ENCODE measurements at places on chromosomes 7 and 10.

DNA sequence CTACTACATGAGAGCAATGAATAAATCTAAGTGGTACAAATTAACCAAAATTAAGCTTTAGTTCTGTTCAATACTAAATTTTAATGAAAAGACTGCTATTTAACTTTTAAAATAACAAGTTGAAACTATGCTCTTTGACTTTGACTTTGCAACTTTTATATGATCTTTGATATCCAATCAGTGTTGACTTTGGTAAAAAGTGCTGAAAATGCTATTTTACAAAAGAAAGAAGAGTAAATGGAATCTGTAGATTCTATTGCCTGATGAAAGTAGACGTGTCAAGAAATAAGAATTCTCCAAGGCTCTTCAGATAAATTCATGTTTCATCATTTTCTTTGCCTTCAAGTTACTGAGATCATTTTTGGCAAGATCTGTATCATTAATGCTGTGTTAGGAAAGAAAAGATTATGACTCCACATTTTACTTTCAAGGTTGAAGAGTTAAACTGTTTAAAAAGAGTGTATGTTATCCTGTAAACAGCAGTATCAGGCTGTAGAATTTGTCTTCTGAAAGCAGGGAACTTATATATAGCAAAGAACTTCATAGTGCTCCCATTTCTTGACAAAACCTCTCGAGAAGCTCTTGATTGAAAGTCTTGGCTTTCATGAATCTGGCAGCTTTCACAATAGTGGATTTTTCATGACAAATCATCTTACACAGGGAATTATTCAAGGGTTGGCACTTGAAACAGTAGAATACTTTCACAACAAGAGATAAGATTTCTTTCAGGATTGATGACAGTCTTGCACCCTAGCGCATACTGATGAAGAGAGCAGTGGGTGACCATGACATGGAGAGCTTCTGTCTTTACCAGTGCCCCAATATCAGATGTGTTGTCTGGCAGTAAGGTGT, 72.1 kb downstream of the PTEN start:
- peak; percentile 41 for DNase-seq

- DNase-seq: no peak
These were observed 58.3 kb downstream of the CYP26A1 start for GRCh38 chr10:93131986-93132385.

DNA sequence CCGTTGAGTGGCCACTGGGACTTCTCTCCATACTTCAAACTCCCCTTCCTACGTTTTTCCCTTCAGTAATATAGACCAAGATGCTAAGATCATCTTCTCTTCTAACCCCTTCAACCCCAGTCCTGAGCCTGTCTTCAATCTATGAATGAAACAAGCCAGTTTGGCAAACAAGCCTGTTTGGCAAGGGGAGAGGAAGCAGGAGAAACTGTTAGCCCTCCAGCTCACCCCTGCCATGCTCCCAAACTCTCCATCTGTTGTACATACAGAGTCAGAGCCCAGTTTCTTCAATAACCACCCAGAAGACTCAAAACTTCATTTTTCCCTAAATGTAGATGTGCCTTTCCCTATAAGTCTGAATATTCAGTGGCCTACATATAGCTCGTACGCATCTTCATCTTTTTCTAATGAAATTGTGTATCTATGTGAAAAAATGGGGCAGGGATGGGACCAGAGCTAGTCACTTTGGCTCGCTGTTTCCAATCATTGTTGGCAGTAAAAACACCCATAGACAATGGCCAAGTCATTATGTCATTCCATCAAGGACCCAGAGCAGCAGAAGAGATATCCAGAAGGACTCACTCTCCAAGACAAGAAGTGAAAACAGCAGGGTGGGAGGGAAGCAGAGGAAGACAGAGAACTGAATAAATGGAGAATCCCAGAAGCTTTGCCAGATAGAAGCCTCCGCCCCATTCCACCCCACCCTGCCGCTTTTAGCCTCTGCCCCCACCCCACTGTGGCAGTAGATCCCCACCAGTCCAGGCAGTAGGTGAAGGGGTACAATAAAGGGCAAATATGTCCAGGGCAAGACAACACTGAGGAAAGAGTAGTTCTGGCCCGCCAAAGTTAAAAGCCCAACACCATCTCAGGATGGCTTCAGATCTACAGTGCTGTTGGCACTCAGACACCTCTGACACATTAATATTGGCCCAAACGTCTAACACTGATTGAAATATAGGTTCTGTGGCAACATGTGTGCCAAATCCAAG, 87.3 kb downstream of the DOCK4 start:
- no peak for DNase-seq

DNA sequence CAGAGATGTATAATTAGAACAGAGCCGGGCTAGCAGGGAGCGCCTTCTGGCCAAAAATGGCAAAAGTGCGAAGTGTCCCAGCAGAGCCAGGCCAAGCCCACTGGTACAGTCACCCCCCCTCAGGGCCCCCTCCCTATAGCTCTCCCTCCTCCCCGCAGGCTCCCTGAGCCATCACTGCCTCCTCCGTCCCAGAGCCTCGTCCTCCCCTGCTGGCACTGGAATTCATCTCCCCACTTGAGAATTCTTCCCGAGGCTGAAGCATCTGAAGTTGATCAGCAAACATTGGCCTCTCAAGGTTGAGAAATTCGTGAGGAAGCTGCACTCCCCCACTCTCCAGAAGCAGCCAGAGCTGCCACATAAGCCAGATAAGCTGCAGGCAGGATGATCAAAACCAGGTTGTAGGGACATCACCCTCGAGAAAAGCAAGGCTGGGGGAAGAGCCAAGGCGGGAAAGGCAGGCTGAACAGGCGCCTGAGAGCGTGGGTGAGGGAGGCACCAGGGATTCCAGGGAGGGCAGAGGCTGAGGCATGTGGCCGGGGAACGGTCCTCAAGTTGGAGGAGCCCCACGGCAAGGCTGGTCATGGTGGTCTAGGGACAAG, 23.4 kb downstream of the CAMK2G start:
- peak; percentile 67 for DNase-seq

DNA sequence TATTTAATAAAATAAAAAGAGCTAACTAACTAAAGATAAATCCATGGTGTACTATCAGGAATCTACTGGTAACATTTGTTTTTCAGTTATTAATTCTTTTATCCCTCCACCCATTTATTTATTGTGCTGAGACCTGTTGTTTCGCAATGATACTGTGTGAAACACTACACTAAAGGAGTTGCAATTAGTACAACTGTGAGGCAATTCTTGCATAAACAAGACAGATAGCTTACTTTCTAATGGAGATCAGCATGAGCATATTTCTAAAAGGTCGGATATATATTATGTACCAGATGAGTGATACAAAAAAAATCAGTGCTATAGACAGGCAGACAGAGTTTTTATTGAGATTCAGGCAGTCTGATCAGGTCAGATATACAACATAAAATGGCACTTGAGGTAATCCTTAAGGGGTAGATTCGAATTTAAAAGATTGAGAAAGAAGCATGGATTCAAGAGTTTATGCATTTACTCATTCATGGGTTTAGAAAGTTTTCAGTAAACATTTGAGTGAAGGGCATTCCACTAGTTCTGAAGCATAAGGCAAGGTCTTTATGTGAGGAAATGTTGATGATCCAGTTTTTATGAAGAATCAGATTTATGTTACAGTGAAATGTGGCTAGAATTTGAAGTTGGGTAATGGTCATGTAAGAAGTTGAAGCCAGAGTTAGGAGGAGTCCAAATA, 147.6 kb downstream of the POLR1F start:
- peak; percentile 42 for DNase-seq

DNA sequence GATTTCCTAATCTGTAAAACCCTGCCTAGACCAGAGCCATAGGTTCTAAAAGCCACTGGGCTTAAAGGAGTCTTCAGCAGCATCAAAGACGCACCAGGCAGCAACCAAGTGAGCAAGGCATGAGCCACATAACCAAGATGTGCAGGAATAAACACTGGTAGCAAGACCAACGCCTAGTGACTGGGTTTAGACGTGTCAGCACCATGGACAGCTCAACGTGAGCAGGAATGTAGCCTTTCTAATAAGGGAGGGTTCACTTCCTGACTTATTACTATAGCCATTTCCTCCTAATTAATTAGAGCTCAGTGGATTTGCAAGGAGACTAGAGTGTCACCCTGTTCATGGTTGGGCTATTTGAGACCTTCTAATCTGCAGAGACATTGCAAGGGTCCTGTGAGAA, 223.7 kb downstream of the LHFPL3 start:
- DNase-seq: peak; percentile 6

DNA sequence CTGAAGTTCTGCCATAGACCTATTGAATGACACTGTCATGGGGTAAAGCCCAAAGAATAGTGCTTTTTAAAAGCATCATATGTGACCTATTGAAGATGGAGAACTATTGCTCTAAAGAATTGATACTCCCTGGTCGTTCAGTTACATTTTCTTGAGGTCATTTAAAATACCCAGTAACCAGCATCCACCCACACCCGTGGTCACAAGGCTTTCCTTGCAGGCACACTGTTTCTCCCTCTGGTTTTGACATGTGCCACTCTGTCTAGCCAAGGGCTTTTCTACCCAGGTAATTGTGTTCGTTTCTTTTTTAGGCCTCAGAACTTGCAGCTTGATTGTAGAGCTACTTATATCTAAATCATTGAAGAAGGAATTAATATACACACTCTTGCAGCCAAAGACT, 68.3 kb upstream of the LYZL2 start:
- no peak for DNase-seq

- no peak for DNase-seq
These were observed 34.6 kb downstream of the VTI1A start for GRCh38 chr10:112481602-112482001.

DNA sequence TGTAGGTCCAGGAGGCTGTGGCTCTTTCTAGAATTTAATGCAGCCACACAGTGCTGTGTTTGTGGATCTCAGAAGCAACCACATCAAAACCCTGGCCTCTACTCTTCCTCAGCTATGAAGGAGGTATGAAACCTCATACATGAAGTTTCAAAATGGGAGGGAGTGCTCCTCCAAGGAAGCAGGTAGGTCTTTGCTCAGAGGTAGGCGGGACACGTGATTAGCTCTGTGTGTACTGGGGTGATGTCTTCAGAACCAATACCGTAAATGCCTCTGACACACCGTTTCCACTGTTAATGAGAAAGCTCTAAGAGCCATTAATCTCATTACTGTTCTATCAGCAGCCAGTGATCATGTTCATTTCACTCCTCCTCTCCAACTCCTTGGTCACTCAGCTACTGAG, 126.1 kb downstream of the PLXNA4 start:
- no peak for DNase-seq

DNA sequence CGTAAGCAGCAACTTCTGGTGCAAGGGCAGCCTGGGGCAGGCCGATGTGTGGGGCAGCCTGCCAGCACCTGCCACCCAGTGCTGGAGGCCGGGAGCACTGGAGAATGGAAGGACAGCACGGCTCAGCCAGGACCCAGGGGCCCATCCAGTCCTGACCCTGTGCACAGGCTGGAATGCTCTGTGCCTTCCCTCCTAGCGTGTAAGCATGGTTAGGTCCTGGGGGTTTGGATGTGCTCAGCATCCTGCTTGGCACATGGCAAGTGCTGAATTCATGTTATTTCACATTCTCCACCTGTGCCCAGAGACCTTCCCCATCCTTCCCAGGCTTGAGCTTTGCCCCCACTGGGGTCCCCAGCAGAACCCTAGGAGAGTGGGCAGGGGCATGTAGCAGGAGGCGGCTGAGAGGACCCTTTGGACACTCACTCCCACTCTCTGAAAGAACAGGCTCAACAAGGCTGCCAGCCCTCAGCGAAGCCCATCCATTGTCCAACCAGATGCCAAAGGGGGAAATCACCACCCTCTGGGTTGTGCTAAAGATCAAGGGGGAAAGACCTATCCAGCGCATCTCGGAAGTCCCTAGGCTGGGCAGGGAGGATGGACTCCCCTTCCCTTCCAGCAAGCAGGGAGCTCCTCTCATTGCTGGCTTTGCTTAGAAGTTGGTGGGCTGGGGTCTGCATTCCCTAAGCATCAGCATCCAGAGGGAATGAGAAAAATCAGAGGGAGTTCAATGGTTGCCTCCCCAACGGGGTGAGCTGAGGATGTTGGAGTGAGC, 29.7 kb downstream of the ANXA8 start:
- no peak for DNase-seq

DNA sequence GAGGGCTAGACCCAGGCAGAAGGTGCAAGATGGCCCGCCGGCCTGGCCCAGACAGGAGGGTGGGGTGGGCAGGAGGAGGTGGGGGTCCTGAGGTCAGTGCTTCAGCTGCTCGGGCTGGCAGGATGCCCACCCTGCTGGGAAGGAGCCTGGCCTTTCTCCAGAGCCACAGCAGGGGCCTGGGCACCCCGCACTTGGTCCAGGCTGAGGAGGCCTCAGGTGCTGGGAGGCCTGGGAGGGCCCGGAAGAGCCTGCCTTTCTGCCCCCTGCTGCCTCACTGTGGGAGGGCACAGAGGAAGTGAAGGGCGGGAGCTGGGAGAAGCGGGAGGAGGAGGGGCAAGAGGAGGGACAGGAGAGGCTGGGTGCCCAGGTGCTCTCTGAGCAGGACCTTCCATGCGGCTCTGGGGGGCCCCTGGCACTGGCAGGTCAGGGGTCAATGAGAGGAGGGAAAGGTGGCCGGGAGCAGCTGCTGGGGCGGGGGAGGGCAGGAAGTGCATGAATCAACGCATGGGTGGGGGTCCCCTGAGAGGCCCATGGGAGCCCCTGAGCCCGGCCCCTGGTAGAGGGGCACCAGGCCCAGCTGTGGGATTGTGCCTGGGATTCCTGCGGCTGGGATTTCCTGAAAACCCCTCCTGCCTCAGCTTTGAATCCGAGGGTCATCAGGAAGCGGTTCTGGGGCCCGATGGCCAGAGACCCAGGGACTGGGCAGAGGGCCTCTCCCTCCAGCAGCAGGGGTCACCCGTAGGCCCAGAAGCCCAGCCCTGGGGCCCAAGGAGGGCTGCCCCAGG, 49.9 kb downstream of the PWWP2B start:
- DNase-seq: peak; percentile 40

GRCh38 chr7:32073533-32073932, 3.3 kb upstream of the PDE1C start:
- DNase-seq: peak; percentile 8

GRCh38 chr7:6385909-6386560, 61.7 kb downstream of the DAGLB start:
- no peak for DNase-seq

- DNase-seq: no peak
These were observed 350.7 kb upstream of the ZMIZ1 start for GRCh38 chr10:78718032-78718572.

DNA sequence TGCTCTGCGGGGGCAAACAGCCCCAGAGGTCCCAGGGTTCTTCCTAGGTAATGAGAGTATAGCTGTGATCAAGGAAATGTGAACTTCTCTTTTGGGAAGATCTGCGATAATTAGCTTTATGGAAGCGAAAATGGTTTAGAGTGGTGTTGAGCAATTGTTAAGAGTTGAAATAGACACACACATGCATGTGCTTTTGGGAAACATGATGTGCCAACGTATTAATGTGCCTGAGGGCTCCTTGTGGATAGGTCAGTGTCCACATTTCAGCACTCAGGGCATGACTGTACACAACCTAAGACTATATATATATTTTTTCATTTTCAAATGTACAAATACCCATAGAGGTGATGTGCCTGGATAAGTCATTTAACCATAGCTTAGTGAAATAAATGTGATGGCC, 67.0 kb downstream of the GSDME start:
- DNase-seq: no peak

Measured in fibroblast of lung (primary cell).